ENCODE measurements at places on chromosomes 2 and 18. TPM values are rescaled to one million over a fixed set of nuclear protein-coding genes. Genes with fewer than 3 reads are reported as not detected.

ERFE gene
- 1.0 TPM for polyA plus RNA-seq

GALNT3 gene
- 16.8 TPM for polyA plus RNA-seq

UGT1A6 gene
- polyA plus RNA-seq: not detected

MERTK gene
- polyA plus RNA-seq: 2.4 TPM

MC5R gene
- 0.21 TPM for polyA plus RNA-seq

CCDC142 gene
- 5.1 TPM for polyA plus RNA-seq

BCL2L11 gene
- polyA plus RNA-seq: 11.0 TPM

ANKRD30B gene
- not detected for polyA plus RNA-seq

MROH2A gene
- not detected for polyA plus RNA-seq

ABCG5 gene
- 0.14 TPM for polyA plus RNA-seq

ASB18 gene
- not detected for polyA plus RNA-seq

PRKAG3 gene
- not detected for polyA plus RNA-seq

ACTR2 gene
- 69.8 TPM for polyA plus RNA-seq

LDLRAD4 gene
- polyA plus RNA-seq: 0.73 TPM

NOL4 gene
- 0.63 TPM for polyA plus RNA-seq

RAB31 gene
- polyA plus RNA-seq: 34.0 TPM

UPP2 gene
- not detected for polyA plus RNA-seq

REG3A gene
- not detected for polyA plus RNA-seq

UCN gene
- 0.99 TPM for polyA plus RNA-seq

MAP3K19 gene
- polyA plus RNA-seq: not detected

BMP10 gene
- not detected for polyA plus RNA-seq

CRYGD gene
- 23.9 TPM for polyA plus RNA-seq

ADGRF3 gene
- 0.57 TPM for polyA plus RNA-seq

FAM110C gene
- polyA plus RNA-seq: 7.9 TPM

RND3 gene
- polyA plus RNA-seq: 48.2 TPM

RNF125 gene
- polyA plus RNA-seq: 10.9 TPM

CXCR2 gene
- 0.71 TPM for polyA plus RNA-seq

PKP4 gene
- 35.7 TPM for polyA plus RNA-seq

Data from GM23338 (cell line).